Fibroblast of the aortic adventitia (primary cell): ENCODE measurements at places on chromosomes 6 and 20.

GRCh38 chr6:77026341-77026740 lies 436.9 kb downstream of the HTR1B start:
- DNase-seq: no peak

- no peak for DNase-seq
Observed at GRCh38 chr20:62227591-62227976, 7.5 kb upstream of the HRH3 start.

DNA sequence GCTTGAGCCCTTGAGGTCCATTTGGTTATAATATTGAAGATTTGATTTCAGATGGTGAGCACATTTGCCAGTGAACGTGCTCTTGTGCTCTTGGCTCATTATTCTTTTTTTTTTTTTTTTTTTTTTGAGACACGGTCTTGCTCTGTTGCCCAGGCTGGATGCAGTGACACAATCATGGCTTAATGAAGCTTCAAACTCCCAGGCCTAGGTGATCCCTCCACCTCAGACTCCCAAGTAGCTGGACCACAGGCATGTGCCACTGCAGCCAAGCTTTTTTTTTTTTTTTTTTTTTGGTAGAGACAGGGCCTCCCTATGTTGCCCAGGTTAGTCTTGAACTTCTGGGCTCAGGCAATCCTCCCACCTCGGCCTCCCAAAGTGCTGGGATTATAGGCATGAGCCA lies 176.2 kb downstream of the KLHL32 start:
- no peak for DNase-seq

- no peak for DNase-seq
Observed at GRCh38 chr6:119331663-119332286, 17.8 kb downstream of the MAN1A1 start.

- DNase-seq: no peak
Observed at GRCh38 chr6:31243508-31243907, 28.4 kb downstream of the HLA-C start.

GRCh38 chr6:38326837-38327236 lies 312.9 kb downstream of the BTBD9 start:
- DNase-seq: no peak

DNA sequence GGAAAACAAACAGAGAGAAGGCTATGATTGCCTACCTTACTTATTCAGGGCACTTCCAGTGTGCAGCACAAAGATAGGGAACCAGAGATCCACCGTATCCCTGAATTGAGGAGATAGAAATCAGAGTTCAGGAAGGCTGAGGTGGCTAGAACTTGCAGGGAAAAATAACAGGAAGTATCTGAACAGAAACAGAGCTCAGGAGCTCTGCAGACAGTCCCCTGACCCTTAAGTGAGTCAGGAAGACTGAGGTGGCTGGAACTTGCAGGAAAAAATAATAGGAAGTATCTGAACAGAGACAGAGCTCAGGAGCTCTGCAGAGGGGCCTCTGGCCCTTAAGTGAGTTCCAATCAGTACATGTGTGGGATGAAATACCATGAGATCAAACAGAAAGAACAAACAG lies 65.4 kb downstream of the RPRD1B start:
- DNase-seq: no peak

DNA sequence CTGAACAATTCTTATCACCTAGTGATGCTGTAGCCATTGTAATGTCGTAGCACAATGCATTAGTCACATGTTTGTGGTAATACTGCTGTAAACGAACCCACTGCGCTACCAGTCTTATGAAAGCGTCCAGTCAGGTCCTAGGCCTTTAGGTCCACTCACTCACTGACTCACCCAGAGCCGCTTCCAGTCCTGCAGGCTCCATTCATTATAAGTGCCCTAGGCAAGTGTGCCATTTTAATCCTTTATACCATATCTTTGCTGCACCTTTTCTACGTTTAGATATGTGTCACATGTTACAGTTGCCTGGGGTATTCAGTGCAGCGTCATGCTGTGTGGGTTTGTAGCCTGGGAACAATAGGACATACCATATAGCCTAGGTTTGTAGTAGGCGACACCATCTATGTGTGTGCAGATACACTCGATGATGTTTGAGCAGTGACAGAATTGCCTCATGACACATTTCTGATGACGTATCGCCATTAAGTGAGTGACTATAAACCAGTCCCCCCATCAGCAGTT lies 15.4 kb downstream of the IGF2R start:
- peak; percentile 87 for DNase-seq

DNA sequence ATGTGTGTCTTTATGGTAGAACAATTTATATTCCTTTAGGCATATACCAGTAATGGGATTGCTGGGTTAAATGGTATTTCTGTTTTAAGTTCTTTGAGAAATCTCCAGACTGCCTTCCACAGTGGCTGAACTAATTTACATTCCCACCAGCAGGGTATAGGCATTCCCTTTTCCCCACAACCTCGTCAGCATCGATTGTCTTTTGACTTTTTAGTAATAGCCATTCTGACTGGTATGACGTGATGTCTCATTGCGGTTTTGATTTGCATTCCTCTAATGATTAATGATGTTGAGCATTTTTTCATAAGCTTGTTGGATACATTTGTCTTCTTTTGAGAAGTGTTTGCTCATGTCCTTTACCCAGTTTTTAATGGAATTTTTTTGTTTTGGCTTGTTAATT lies 5.3 kb upstream of the TASP1 start:
- DNase-seq: peak; percentile 21

DNA sequence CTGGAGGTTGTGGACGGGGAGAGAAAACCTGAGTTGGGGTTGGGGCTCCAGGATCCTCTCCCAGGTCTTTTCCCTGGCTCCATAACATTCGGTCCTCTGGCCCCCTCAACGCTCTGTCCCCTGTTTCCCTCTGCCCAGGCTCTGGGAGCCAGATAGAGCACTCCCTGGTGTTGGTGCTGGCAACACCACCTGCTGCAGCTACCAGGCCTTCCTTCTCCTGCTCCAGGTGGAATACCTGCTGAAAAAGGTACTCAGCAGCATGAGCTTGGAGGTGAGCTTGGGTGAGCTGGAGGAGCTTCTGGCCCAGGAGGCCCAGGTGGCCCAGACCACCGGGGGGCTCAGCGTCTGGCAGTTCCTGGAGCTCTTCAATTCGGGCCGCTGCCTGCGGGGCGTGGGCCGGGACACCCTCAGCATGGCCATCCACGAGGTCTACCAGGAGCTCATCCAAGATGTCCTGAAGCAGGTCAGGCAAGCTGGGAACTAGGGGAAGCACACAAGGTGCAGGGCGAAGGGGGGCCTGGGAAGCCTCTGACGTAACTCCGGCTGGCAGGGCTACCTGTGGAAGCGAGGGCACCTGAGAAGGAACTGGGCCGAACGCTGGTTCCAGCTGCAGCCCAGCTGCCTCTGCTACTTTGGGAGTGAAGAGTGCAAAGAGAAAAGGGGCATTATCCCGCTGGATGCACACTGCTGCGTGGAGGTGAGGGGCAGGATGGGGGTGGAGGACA lies 14.6 kb downstream of the DEF6 start:
- no peak for DNase-seq

DNA sequence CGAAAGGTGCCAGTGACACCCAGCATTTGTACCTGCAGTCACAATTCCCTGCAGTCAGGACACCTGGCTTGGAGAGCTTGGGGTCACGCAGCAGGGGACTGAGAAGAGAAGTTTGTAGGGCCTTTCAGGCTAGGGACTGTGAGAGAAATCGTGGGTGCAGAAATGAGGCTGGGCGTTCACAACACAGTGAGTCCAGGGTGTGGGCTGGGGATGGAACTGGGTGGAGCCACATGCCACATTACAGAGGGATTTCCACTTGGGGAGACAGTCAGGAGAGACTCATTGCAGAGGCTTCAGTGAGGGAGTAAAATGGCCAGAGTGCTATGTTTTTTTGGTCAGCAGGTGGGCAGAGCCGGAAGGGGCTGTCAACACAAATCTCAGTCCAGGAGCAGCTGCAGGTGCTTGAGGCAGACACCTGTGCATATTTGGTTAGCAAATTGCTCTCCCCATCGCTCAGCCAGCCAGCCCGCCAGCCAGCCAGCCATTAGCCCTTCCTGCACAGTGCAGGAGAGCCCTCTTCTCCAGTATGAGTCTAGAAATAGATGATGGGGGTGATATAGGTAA lies 7.4 kb downstream of the ITPR3 start:
- no peak for DNase-seq

DNA sequence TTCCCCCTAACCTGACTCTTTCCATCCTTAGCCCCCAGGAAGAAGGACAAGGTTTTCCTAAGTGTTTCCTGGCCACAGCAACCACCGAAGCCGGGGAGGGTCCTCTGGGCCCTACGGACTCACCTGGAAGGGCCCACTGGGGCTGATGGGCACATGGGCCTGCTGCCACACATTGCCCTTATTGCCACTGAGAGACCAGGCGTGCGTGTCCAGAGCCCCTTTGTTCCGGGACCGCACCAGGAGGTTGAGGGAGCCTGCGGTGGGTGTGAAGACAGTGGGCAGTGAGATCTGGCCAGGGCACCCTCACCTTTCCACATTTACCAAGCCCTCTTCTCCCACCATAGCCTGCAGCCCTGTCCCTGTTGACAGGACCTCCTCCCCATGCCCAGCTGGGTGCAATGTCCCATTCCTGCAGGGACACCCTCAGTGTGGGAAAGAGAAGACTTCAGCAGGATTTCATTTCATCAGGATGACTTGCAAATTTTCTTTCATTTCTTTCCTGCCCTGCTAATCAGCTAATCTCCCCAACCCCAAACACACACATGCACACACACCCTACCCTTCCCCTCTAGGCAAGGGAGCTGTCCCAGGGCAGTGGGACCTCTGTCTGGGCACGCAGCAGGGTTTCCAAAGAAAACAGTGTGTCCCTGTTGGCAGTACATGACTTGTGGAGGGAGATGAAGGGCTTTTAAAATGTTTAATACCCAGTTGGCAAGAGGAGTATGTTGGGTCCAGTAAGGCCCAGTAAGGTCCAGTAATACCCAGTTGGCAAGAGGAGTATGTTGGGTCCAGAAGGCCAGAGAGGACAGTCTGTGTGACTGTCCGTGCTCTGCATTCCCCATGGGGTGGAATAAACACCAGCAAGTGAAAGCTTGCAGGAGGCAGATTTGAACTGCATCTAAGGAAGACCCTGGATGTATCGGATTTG lies 59.0 kb downstream of the MDGA1 start:
- DNase-seq: peak; percentile 46

DNA sequence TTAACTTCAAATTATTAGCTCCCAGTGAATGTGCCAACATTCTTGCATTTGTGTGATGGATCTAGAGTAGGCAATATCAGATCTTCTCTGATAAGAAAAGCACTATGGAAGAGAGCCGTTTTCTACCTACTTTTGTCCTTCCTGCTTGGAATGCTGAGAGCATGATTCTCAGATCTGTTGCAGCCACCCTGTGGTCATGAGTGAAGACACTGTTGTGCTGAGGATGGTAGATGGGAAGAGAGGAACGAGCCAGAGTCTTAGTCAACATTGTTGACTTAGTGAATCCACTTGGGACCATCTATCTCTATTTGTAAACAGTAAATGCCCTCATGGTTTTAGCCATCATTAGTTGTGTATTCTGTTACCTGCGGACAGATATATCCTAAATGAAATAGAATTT lies 202.6 kb downstream of the CD109 start:
- peak; percentile 8 for DNase-seq

DNA sequence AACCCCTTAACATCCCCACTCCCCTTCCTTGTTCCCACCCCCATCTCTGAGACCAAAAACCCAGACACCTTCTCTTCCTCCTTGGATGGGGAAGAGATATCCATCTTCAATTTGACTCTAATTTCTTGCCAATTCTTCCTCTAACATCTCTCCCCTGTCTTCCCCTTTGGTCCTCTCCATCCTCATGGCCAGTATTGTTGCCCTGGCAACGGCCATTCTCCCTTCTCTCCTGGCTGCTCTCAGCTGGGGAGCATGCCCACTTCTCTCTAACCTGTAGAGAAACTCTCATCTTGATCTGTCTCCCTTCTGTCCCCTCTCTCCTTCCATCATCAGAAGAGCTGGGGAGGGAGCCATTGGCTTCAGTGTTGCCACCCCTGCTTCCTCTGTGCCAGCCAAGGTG lies 86.7 kb downstream of the SRC start:
- no peak for DNase-seq

GRCh38 chr20:53555081-53555480 lies 38.6 kb downstream of the ZNF217 start:
- no peak for DNase-seq

GRCh38 chr6:112296122-112296521 lies 41.8 kb upstream of the LAMA4 start:
- DNase-seq: peak; percentile 47

GRCh38 chr20:20203784-20204183 lies 151.5 kb downstream of the CFAP61 start:
- DNase-seq: no peak

DNA sequence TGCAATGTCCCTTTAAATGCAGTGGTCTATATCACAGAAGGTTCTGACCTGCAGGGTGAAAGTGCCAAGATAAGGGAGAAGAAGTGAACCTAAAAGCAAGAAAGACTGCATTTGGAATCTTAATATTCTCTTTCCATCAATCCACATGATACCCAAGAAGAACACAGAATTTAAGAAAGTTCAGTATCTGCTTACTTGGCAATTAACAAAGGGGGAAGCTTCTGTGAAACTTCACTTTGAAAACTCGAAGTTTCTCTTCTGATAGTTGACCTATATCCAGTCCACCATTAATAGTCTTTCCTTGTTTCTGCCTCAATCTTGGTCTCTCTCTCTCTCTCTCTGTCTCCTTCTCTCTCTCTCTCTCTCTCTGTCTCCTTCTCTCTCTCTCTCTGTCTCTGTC lies 592.0 kb downstream of the UTRN start:
- no peak for DNase-seq

DNA sequence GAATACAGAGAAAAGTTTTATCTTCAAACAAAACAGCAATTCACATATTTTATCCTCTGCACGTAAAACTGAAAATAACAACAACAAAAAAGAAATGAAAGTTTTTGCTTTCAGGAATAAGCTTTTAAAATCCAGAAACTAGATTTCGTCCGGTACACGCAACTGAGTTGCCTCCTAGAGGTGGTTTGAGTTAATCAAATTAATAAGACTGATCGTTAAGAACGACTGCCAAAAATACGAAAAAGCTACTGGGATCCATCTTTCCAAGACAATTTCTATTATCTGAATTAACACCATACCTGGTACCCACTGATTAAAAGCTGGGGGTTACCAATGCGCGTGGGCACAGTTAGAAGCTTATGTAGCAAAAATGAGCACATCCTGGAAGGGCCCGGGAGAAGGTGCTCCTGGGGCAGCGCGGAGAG lies 669 bp downstream of the PDCD2 start:
- peak; percentile 6 for DNase-seq

DNA sequence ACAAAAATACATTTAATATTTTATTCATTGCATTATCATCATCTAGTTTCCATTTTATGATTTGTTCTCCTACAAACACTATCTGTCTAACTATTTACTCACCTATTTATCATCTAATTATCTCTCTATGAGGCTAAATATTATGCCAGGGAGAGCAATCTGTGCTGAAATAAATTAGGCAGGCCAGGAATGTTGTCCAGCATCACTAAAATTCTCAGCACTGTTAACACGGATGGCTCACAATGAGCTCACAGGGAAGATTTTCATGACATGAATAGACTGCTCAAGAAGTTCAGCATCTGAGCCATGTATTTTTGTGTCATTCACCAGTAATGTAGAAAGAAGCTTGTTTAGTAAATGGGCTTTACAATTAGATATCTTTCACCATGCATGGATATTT lies 1277.2 kb downstream of the GRIK2 start:
- no peak for DNase-seq
